ENCODE measurements at places on chromosomes 5 and 9.

DNA sequence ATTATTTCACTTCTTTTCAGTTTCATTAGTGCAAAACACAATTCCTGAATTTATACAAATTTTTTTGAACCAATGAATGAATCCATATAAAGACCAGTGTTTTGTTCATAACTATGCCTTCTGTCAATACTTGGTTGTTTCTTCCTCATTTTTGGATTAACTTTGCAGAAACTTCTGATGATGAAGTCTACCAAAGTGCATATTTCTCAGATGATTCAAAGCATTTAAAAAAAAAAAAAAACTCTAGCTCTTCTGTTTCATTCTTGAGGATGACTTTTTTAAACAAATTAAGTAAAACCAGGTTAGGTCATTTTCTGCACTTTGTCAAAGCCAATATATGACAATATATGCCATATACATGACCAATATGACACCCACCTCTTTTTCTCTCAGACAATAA, 92.6 kb downstream of the CHSY3 start:
- no peak for DNase-seq

GRCh38 chr9:93871286-93871685, 83.9 kb downstream of the BARX1 start:
- DNase-seq: no peak

DNA sequence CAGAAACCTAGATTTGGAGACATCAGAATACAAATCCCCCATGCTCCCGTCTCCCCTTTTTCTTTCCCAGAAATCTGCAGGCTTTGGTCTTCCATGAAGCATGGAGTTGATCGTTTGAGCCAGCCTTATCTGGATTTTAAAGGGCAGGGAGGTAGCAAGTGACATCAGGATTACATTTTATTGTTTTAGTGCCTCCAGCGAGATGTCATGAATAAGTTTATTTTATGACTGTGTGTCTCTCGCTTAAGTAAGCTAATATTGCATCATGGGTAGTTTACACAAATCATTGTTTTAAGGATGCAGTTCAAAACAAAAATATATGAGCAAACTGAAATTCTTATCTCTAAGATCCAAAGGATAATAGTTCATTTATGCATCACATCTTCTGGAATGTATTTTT, 50.7 kb upstream of the TNFSF8 start:
- DNase-seq: no peak

GRCh38 chr9:130128251-130128650, 44.0 kb upstream of the NCS1 start:
- peak; percentile 83 for DNase-seq

DNA sequence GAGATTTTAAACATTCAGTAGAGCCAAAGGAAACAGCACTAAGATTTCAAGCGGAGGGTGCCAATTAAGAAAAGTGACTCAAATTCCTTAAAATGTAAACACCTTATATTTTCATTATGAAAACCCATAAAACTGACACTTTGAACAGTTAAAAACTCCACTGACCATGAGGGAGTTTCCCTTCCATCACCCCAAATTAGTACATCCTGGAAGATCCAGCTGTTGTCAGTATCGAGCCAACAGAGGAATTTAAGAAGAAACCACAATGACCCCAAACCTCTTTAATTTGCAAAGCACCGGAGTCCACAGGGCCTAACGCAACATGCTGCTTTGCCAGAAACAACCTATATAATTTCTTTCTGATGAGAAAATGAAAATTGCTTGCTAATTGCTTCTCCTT, 41.3 kb downstream of the ROR2 start:
- DNase-seq: no peak

Measured in CD4-positive, alpha-beta T cell treated with Interleukin-6 for 4 hours (primary cell).